CD4-positive, alpha-beta T cell treated with Interleukin-21 for 1 hour (primary cell): ENCODE measurements at places on chromosomes 4 and X.

GRCh38 chr4:12852338-12853307 lies 631.5 kb downstream of the RAB28 start:
- DNase-seq: no peak

DNA sequence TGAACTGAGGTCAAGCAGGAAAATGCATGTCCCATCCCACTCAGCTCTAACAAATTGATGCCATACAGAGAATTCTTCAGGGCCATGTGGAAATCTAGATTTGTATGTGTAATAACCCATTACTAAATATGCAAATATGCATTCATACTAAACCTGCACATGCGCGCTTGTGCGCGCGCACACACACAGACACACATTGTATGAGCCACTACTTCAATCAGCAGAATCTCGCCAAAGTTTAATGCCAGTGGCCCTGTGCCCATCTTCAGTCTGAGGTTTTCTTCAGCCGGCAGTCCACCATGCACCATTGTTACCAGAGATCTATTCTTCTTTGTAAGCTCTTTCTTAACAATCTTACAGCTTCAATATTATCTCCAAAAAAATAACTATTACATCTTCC lies 276.4 kb downstream of the PDGFC start:
- no peak for DNase-seq

DNA sequence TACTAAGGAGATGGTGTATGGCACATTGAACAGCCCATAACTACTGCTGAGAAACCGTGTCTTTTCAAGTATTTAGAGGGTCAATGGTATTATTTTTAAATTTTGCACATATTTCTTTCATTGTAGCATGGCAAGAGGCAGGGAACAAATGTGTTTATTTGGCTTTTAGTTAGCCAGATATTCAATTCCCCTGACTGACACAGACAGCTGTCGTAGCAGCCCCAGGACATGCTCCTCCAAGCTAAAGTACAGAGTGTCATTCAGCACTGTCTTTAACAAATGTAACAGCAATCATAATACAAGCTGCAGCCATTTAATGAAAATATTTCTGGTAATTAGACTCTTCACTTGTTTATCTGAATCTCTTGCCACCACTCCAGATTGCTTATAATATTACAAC lies 687.1 kb downstream of the KLHL13 start:
- no peak for DNase-seq

GRCh38 chr4:57719456-57719855 lies 609.3 kb upstream of the IGFBP7 start:
- DNase-seq: no peak

- no peak for DNase-seq
Observed at GRCh38 chrX:36573720-36574119, 434.4 kb upstream of the FAM47C start.

DNA sequence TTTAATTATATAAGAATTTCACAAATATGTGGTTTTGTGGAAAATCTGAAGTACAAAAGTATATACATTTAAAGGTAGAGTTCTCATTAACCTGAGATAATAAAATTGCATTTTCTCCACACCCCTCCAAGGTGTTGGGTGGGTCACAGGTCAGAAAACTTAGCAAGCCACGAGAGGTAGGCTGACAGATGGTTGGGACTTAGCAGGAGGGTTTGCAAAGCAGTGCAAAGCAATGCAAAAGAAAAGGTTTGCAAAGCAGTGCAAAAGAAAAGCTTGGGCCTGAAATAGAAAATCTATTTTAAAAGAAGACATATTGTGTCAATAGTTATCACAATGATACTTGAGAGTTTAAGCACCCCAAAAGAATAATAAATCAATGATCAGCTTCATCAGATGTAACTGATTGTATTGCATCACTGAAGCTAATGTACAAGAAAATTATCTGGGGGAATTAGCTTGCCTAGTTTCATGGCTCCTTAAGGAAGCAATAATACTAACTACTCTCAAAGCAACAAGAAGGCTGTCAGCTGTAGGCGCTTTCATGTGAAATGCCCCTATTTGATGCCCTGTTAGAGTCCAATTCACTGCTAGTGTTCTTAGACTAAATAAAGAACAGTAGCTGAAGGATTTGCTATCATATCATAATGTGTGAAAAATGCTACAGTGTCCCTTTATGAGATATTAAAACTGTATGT lies 319.5 kb downstream of the KCNIP4 start:
- DNase-seq: no peak

DNA sequence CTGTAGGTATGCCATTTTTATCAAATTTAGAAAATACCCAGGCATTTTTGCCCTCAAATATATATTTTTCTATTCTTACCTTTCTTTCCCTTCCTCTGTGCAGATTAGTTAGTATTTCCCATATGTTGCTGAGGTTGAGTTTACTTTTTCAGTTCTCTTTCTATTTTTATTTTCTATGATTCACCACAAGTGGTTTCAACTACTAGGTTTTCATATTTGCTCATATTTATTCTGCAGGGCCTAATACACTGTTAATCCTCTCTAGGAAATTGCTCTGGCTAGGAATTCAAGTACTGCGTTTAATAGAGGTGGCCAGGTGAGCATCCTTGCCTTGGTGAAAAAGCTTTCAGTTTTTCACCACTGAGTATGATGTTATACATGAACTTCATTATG lies 1535.3 kb upstream of the PCDH10 start:
- no peak for DNase-seq

GRCh38 chr4:100208964-100209363 lies 18.7 kb upstream of the DDIT4L start:
- DNase-seq: no peak

DNA sequence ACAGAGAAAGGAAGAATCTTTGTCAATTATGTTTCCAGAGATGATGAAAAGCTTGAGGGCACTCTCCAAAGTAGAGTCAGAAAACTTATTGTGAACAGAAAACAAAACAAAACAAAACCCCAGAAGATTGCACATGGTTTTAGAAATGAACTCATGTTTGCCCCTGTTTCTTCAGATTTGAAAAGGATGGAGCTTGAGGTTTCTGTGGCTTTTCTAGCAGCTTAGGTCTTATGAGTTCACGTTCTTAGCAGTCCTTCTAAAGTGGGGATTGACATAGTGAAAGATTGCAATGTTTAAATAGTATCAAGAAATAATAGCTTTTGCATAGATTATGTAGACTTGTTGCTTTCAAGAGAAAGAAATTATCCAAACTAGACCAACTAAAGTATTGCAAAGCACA lies 421.8 kb downstream of the GBA3 start:
- no peak for DNase-seq

- DNase-seq: no peak
Observed at GRCh38 chr4:24174602-24175001, 284.8 kb upstream of the PPARGC1A start.

DNA sequence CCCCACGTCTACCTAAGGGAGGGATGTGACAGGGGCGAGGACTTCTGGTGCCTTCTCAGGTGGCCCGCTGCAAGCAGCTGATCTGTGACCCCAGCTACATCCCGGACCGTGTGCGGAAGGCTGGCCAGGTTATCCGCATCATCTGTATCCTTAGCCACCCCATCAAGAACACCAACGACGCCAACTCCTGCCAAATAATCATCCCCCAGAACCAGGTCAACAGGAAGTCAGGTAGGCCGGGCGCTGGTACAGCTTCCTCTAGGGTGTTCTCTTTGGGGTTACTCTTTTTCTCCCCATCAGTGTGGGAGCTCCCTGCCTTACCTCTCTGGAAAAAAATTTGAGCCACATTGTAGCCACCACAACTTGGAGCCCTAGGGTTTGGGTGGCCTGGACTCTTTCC lies 2.4 kb upstream of the FAM50A start:
- DNase-seq: peak; percentile 21

- DNase-seq: no peak
Observed at GRCh38 chrX:46325312-46325877, 219.8 kb downstream of the ZNF674 start.

- no peak for DNase-seq
Observed at GRCh38 chr4:167784826-167785225, 307.5 kb upstream of the ANXA10 start.

GRCh38 chr4:14883661-14884060 lies 118.6 kb upstream of the CPEB2 start:
- DNase-seq: no peak

GRCh38 chr4:44845993-44846392 lies 119.6 kb upstream of the GNPDA2 start:
- DNase-seq: no peak

DNA sequence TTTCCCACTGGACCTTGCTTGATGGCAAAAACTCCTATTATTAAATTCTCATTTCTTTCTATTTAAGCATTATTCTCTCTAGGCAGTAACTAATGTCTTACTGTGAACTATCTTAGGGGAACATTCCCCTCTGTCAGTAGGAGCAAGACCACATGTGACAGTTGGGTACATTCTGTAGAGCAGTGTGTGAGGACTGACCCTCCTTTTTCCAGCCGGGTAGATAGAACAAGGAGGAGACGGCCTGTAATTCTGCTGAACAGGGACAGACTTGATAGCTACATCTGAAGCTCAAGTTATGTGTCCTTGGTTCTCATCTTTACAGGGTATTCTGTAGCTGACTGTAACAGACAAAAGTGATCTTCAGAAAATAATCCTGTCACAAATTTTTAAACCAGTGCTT lies 43.3 kb downstream of the FNIP2 start:
- DNase-seq: no peak

GRCh38 chr4:183961795-183962194 lies 56.7 kb downstream of the STOX2 start:
- no peak for DNase-seq

GRCh38 chrX:37746218-37746941 lies 33.5 kb upstream of the CYBB start:
- DNase-seq: peak; percentile 1

GRCh38 chr4:20954541-20954940 lies 254.3 kb downstream of the PACRGL start:
- DNase-seq: no peak

GRCh38 chr4:8050555-8051206 lies 107.9 kb downstream of the ABLIM2 start:
- no peak for DNase-seq

- no peak for DNase-seq
Observed at GRCh38 chrX:11537141-11537540, 128.6 kb downstream of the ARHGAP6 start.

GRCh38 chr4:156971165-156971675 lies 379 bp downstream of the PDGFC start:
- DNase-seq: no peak

DNA sequence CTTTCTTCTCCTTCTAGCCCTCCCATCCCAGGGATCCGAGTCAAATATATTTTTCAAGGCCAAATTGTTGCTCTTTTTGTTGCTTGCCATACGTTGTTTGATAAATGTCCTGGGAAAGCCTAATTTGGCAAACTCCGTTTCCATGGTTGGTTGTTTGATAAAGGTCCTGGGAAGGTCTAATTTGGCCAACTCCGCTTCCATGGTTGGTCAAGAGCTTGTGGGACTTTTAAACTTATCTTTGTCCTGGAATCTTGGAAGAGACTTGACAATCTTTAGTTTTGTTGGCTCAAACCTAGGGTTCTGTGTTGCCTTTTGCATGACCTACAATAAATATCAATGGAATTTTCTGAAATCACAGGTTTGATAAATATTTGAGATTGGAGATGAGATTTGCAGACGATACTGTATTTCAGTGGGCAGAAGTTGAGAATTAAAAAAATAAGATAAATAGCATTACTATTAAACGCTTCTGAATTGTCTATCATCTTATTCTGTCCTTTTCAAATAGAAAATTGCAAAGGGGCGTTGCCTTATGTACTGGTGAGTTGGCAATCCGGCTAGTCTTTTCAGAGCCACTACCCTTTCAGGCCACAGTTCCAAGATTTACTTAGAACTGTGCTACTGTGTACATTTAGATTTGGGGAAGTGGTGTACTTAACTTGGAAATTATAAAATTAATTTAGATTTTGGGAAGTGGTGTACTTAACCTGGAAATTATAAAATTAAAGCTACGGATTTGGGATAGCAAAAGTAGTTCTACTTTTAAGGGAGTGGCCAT lies 804 bp downstream of the OSTC start:
- DNase-seq: peak; percentile 6
